ENCODE measurements at places on chromosomes 5 and 9.

DNA sequence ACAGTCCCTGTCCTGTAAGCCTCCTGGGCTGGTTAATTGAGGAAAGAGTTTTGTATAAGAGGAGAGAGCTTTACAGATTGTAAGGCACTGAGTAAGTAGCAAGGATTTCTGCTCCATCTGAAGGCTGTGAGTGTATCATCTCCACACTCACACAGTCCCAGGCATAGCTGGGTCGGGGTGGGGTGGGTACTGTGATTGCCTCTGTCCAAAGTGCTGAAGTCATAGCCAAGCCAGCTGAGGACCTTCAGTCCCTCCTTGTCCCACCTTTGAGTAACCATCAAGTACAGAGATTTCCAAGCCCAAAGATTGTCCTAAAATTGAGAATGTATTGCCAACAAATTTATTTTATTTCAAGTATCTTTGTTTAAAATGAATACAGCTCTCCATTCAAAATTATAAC is 5.5 kb upstream of the DNAJB5 start:
- no peak for DNase-seq

- DNase-seq = no peak
These were observed 52.3 kb downstream of the GGTA1 start for GRCh38 chr9:121447321-121447834.

- DNase-seq = no peak
These were observed 33.1 kb downstream of the SVEP1 start for GRCh38 chr9:110546411-110546871.

DNA sequence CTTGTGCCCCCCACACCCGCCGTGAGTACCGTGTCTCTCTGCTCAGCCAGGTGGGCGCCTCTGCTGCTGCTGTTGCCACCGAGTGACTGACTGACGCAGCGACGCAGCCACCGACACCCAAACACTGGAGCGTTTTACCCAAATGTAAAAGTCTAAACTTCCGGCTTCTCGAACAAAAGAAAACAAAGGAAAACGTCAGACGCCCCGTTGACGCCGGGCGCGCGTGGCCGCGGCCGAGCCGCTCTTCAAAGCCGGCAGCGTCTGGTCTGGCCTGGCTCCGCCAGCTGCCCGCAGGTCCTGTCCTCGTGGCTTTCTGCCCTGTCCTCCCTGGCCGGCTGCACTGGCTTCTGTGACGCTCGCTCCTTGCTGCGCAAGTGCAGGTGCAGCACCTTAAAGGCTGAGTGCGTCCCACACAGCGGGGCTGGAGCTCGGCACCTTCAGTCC is 41.4 kb upstream of the CLPTM1L start:
- peak; percentile 73 for DNase-seq

GRCh38 chr9:128091144-128091543 is 23.1 kb downstream of the SLC25A25 start:
- no peak for DNase-seq

DNA sequence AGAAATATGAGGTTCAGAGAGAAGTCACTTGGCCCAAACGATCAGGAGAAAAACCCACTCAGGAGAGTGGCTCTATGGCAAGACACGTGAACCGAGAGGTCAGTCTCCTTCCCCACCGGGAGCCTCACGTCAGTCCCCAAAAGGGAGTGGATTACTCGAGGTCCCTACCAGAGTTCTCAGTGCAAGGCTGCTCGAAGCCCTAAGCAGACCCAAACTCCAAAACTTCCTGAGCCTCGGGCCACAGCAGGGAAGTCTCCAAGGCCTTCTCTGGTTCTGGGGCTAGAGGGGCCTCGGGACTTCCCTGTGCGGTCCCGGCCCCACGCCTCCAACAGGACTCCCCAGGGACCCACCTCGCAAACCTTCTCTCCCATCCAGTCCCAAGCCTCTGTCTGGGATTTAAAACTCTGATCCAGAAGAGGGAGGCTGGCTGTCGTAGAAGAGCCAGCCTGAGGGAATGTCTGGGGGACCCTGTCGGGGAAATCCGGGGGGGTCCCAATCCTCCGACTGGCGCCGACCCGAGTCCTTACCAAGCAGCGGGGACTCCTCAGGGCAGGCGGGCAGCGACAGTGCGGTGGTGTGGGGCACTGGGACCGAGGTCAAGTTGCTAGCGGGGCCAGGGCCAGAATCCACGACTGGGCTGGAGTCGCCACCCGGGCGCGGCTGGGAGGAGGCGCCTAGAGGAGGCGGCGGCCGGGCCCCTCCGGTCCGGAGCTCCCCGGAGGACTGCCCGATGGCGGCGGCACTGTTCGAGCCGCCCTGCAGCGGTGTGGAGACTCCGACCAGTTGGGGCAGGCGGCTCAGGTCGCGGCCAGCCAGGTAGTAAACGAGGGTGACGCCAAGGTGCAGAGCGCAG is 679 bp downstream of the B4GALT1 start:
- no peak for DNase-seq

DNA sequence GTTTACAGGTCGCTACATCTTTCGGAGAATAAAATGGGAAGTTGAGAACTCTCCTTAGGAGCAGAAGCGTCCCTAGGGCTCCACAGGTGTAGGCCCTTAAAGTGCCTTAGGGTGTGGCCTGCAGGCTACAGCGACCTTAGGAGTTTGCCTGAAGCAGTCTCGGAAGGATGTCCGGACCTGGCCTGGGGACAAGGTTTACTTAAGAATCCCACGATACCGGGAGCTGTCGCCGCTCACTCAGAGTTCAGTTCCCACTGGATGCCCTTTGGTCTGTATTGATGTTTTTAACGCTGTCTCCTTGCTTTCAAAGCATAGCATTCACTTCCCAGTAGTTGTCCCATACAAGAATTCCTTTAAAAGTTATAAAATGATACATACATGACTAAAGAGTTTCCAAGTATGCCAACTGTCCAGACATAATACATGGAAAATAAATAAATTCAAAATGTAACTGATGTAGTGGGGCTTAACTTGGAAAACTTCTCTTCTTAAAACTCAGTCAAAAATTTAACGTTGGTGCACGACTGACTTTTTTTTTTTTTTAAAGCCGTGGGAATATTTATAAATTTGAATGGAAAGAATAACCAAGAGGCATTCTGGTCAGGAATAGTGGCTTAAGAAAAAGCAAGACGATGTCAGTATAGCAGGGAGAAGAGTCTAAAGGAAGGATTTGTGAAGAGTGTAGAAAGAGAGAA is 848 bp downstream of the RAD50 start:
- peak; percentile 18 for DNase-seq

GRCh38 chr5:155047818-155048217 is 34.3 kb downstream of the KIF4B start:
- no peak for DNase-seq

- no peak for DNase-seq
These were observed 11.9 kb downstream of the TUT7 start for GRCh38 chr9:86342269-86342668.

GRCh38 chr5:117955831-117956230 is 1032.5 kb downstream of the DTWD2 start:
- DNase-seq = no peak

DNA sequence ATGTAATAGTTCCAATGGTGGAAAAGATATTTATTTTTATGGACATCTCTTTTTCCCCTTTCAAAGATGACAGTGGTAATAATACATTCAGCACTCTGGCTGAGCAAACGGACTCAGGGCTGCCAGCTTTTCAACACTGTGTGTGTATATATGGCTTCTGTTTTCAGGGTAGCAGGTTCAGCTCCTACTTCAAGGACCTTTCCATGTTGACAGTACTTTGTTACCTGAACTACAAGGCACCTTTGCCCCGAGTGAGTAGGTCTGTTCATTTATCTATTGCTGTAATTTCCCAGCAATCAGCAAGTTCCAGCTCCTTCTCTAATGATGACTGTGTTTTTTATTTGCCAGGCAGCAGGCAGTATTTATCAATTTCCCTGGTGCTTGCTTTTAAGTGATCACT is 387.4 kb upstream of the KIF2A start:
- peak; percentile 8 for DNase-seq

- no peak for DNase-seq
These were observed 13.9 kb upstream of the COL5A1 start for GRCh38 chr9:134627417-134628353.

DNA sequence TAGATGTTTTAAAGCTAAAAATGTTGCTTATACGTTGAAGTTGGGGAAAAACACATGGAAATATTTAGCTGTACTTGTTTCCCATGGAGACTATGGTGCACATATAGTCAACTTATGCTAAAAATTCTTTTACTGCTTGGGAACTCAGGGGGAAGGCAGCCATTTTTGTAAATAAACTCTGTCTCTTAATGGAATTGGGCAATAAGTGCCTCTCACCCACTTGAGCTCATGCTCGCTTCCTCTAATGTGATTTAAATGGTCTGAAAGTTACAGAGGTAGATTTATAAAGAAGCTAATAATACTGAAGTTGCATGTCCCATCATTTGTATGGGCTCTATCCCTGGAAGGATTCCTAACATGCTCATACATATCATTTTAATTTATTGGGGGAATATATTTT is 523.8 kb downstream of the RASEF start:
- DNase-seq = no peak

- no peak for DNase-seq
These were observed 482.4 kb upstream of the SGCD start for GRCh38 chr5:155844542-155844941.

DNA sequence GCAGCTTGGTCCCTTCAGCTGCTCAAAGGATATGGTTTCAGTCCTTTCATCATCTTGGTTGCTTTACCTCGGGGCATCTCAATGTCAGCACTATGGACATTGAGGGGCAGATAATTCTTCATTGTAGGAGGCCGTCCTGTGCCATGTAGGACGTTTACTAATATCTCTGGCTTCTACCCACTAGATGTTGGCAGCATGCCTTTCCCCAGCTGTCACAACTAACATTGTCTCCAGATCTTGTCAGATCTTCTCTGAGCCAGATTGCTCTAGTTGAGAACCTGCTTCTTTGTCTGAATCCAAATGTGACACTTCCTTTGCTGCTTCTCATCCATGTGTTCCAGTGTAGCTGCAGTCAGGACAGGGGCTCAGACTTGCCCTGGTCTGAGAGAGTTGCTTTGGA is 10.3 kb downstream of the PTPA start:
- no peak for DNase-seq

DNA sequence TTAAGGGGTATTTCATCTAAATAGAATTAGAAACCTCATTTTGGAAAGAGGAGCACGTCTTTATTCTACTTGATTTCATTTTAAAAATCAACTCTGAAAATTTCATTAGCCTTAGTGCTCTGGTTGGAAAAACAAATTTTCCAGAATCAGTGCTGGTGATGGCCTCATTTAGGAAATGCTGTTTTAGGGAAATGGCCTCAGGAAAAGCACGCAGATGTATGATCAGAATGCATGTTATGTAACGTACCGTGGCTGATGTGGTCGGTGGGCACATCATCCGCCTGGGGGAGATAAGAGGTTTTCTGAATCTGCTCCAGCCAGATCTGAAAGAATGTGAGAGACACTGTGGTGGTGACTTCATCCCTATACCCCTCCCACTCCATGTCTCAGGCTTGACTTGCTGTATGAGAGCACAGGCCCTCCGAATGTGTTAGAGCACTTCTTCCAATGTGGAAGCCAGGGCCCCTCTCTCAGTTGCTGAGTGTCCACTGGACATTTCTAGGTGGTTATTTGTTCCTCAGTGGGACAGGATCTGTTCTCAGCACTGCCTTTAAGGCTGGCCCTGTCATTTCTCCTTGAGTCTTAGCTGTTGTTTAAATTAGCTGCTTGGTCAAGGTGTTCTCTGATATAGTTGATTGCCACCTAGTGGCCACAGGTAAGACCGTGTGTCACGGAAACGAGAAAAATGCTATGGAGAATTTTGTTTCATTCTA is 96.5 kb downstream of the ARHGAP26 start:
- DNase-seq = peak; percentile 36

DNA sequence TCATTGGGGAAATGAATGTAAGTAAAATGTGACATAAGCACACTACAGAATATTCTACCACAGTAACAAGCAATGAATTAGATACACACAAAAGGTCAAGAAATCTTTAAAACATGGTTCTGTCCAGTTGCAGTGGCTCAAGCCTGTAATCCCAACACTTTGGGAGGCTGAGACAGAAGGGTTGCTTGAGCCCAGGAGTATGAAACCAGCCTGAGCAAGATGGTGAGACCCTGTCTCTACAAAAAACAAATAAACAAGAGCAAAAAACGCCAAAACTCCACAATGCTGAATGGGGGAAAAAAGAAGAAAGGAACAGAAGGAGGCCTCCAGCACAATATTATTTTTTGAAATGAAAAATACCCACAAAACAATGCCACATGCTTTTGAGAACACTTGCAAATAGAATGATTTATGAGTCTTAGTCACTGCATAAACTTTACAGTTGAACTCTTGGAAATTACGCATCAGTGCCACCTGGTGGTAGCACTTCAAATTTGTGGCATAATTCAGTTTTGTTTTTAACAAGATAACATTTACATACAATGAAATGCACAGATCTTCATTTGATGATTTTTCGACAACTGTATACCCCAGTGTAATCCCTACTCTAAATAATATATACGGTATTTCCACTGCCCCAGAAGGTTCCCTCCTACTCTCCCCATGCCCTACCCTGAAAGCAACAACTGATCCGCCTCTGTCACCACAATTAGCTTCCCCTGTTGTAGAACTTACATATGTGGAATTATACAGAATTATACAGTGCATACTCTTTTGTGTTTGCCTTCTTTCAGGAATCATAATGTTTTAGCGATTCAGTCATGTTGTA is 14.4 kb upstream of the SPINK4 start:
- peak; percentile 50 for DNase-seq

DNA sequence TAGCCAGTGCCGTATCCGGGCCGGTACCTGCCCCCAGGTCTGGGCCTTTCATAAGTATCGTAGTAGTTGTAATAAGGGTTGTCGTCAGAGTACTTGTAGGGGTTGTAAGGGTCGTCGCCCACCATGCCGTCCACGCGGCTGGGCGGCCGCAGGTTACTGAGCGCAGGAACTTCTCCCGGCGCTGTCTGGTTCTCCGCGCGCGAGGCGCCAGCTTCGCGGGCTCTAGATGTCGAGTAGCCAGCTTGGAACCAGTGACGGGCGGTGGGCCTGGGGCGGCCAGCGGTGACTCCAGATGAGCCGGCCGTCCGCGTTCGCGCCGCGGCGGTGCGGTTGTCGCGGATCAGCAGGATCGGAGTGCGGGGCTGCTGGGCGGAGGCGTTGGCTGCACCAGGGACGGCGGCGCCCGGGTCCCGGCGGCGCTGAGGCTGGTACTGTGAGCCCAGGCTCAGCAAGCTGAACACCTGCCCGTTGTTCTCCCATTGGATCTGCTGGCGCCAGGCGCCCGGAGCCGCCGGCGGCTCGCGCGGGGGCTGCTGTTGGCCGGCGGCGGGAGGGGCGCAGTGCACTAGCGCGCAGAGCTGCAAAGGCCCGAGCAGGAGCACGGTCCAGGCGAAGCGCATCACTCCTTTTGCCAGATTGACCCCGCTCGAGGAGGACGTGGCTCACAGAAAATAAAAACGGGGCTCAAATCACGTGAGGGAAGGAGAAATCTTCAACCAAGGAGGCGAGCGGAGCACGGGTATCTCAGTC is 518 bp downstream of the LOX start:
- peak; percentile 25 for DNase-seq

- no peak for DNase-seq
These were observed 8.2 kb downstream of the PBX3 start for GRCh38 chr9:125755340-125755739.

- peak; percentile 64 for DNase-seq
These were observed 780.7 kb downstream of the NR2F1-AS1 start for GRCh38 chr5:92800365-92800764.

- DNase-seq = no peak
These were observed 24.7 kb upstream of the TJP2 start for GRCh38 chr9:69149321-69149807.

All from NCI-H748 treated with DMSO at 0.1 percent for 48 hours (cell line).